ENCODE measurements at places on chromosomes 11 and 22. TPM values are rescaled to one million over a fixed set of nuclear protein-coding genes. Genes with fewer than 3 reads are reported as not detected.

Gene GAB4
- total RNA-seq: not detected

Gene PTPN5
- 3.8 TPM for total RNA-seq

Gene OR2D2
- 0.38 TPM for total RNA-seq

Gene POU2AF2
- total RNA-seq: not detected

Gene HORMAD2
- 1.6 TPM for total RNA-seq

Gene PLAAT4
- 9.8 TPM for total RNA-seq

Gene MAPK1
- total RNA-seq: 64.3 TPM

Gene RIMBP3B
- total RNA-seq: 0.60 TPM

Gene BCO2
- 16.1 TPM for total RNA-seq

Gene SPDYC
- not detected for total RNA-seq

Gene ZDHHC8
- 42.6 TPM for total RNA-seq

Measured in camera-type eye (tissue), 1 donor.